Stimulated activated CD4-positive, alpha-beta T cell treated with anti-CD3 and anti-CD28 coated beads, Interleukin-2, amount 100 ng/mL, for 4 hours (primary cell): ENCODE measurements at places on chromosomes 2 and 18.

GRCh38 chr2:169739351-169739750 lies 5.7 kb downstream of the KLHL23 start:
- DNase-seq, result no peak

GRCh38 chr2:232420463-232421188 lies 14.0 kb downstream of the ALPG start:
- DNase-seq, result no peak

DNA sequence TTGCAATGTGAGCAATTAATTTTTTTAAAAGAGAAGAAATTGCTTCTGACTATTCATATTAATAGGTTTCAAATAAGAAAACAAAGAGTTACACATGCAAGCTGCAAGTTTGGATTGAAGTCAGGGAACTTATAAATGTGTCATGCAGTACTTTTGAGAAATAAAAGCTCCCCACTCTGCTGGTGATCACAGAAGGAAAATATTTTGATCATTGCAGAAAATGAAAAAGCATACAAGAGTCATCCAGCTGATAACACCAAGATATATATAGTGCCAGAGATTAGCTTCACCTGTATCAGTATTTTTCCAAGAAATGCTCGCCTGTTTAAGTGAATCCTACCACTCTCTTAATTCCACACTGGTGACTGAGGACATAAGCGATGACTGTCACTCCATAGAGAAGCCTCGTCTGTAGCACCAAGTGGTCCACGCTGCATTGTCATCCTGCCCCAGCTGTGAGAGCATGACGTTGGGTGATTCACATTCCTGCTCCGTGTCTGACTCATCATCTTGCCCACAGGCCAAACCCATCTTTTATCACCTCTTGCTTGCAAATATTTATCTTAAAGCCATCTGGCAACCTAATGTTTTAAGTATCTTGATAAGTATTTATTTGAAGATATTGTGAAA lies 178.0 kb downstream of the ASXL3 start:
- DNase-seq, result no peak

GRCh38 chr2:151097895-151098294 lies 163.8 kb downstream of the RBM43 start:
- no peak for DNase-seq

DNA sequence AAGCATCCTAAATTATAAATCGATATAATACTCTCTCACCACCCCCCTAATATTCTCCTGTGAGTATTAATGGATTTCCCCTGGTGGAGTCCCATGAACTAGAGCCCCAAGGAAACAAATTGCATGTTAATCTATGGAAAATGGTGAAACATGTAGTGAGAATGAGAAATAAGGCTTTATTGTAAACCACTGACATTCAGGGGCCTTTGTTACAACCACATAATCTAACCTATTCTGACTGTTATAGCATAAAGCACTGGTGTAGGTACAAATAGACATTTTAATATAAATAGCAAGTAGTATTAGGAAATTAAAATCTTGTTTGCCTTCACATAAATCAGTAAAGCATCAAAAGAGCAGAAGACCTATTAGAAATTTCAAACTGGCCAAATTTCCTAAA lies 65.3 kb upstream of the TLK1 start:
- DNase-seq, result no peak

- DNase-seq, result no peak
Measured at GRCh38 chr2:69306393-69306821, 80.6 kb downstream of the GFPT1 start.

DNA sequence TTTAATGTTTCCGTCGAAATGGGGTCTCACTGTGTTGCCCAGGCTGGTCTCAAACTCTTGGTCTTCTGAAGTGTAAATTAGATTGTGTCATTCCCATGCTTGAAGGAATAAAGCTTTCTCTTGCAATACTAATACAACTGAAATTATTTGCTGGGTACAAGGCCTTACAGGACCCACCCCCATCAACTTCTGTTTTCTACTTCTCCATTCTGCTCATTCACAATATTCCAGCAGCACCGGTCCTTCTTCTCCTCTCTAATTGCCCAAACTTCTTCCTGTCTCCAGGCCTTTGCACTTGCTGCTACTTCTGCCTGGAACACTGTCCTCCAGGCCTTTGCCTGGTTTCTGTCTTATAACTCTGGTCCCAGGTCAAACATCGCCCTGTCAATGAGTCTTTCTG lies 73.8 kb downstream of the APOB start:
- DNase-seq, result no peak

GRCh38 chr2:123913143-123913735 lies 111.8 kb upstream of the CNTNAP5 start:
- DNase-seq, result no peak

GRCh38 chr2:96163768-96164429 lies 18.7 kb upstream of the DUSP2 start:
- peak; percentile 89 for DNase-seq

DNA sequence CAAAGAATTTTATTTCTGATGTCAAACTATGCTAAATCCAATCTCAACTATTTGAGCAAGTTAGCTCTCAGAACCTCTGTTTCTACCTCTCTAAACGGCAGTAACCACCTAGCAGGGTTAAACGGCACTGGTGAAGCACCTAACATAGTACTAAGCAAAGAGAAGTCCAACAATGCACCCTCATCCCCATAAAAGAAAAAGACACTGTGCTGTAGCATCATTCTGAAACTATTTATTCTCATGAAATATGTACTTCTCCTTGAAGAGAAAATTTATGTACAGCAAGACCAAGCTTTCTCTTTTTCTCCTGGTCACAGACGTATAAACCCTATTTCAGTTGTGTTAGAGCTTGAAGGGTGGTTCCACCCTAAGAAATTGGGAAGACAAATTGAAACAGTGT lies 4.8 kb downstream of the MEX3C start:
- no peak for DNase-seq

GRCh38 chr2:98696200-98696599 lies 34.7 kb downstream of the MGAT4A start:
- DNase-seq, result no peak

- no peak for DNase-seq
Measured at GRCh38 chr2:172387361-172387760, 40.0 kb upstream of the ITGA6 start.

- no peak for DNase-seq
Measured at GRCh38 chr2:11421863-11422490, 44.0 kb downstream of the E2F6 start.

- no peak for DNase-seq
Measured at GRCh38 chr2:196544906-196545433, 94.5 kb upstream of the CCDC150 start.

DNA sequence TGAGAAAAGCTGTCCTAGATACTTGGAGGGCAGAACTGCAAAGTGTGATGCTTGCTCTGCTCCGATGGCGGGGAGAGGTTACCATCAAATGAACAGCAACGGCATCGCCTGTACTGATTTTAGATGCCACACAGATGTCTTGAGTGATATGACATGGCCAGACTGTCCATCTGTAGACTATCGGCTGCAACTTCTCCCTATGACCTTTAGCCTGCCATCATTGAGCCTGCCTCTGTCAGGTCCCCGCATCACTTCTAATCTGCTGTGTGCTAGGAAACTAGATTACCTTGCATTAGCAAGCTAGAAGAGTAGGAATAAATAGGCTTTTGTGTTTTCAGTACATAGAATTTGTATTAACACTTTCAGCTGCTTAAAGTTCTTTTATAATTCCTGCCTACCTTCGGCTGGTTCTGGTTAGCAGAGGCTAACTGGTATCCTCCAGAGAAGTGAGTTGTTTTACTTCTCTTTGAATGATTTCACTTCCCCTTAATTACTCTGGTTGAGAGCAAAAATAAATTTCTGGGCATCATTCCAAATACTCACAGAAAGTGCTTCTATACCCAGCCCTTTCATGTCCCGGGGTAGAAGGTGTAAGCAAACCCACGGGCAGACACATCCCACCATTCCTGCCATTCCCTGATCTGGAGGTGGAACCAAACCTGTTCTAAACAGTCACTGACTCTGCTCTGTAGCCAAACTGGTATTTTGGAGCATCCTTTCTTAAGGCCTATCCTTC lies 24.0 kb downstream of the GAREM2 start:
- DNase-seq, result no peak
